Sciatic nerve (tissue), 2 donors: ENCODE measurements at places on chromosomes 12 and 14. TPM values are rescaled to one million over a fixed set of nuclear protein-coding genes. Genes with fewer than 3 reads are reported as not detected.

- no peak for DNase-seq
Observed at GRCh38 chr12:20132818-20133217, 235.5 kb upstream of the PDE3A start.

- no peak for DNase-seq
Observed at GRCh38 chr14:34680806-34681479, 33.5 kb downstream of the CFL2 start.

- DNase-seq: no peak
Observed at GRCh38 chr14:90118027-90118426, 56.2 kb downstream of the KCNK13 start.

GRCh38 chr14:67555518-67556090, 22.5 kb downstream of the PLEKHH1 start:
- DNase-seq: peak; percentile 31

GRCh38 chr12:122318607-122319605, 52.6 kb upstream of the VPS33A start:
- DNase-seq: no peak

ITPK1 gene
- 118 TPM for total RNA-seq

GARIN6 gene
- not detected for total RNA-seq

ANG gene
- 24.5 TPM for total RNA-seq

ANKS1B gene
- 20.8 TPM for total RNA-seq

SERPINA10 gene
- total RNA-seq: not detected
